ENCODE measurements at places on chromosomes 1 and 21.

- peak; percentile 35 for DNase-seq
Observed at GRCh38 chr1:182910143-182910542, 42.8 kb downstream of the SHCBP1L start.

GRCh38 chr1:173478094-173478674 lies 1.0 kb downstream of the PRDX6 start:
- no peak for DNase-seq

DNA sequence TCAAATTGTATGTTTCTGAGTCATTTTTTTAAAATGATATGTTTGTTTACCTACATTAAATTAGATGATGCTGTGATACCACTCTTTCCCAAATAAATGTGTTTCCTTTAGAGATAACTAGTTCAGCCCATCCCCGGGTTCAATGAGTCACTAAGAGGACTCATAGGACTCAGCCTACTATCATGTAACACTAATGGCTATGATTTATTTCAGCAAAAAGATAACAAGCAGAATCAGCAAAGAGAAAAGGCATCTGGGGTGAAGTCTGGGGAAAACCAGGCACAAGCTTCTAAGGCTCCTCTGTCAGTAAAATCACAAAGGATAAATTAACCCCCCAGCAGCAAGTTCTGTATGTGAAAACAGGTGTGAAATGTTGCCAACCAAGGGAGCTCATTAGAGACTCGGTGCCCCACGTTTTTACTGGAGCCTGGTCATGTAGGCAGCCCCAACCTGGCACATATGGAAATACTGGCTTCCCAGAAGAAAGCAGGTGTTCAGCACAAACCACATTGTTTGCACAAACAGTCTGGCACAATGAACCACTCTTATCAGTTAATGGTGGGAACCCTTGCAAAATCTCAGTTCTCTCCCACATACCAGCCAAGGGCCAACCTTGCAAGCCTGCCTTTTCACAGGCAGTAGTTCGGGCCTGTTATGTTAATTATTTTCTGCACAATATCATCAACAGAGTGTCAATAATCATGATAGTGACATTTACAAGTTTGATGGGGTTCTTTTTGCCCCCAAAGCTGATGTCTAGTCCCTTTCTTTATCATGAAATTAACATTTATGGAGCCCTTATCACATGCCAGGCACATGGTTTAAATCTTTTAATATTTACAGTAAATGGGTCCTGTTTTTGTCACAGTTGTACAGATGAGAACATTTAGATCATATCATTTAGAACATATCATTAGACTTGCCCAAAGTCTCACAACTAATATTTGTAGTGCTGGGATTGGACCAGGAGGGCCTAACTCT lies 23.1 kb upstream of the CNN3 start:
- DNase-seq: no peak

GRCh38 chr1:19087737-19088594 lies 122.1 kb downstream of the UBR4 start:
- DNase-seq: no peak

GRCh38 chr1:175154629-175155472 lies 37.7 kb downstream of the KIAA0040 start:
- DNase-seq: peak; percentile 77

DNA sequence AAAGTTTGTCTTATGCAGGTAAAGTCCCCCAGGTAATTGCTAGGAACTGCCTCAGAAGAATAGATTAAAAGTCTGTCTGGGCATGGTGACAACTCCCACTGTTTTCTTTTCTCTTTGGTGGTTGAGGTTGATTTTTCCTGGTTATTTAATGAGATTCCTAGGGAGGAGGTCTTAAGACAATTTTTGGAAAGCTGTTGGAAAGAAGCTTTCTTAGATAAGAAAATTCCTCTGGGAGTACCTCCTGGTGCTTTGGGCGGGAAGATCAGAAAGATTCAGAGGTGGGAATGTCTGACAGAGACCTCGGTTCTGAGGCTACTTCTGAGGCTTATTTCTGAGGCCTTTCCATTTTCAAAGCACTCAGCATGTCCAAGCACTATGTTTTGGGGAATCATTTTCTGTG lies 25.0 kb upstream of the IVNS1ABP start:
- no peak for DNase-seq

GRCh38 chr1:209652873-209653401 lies 712 bp upstream of the LAMB3 start:
- peak; percentile 72 for DNase-seq

- DNase-seq: no peak
Observed at GRCh38 chr1:225522588-225523262, 94.9 kb upstream of the LBR start.

GRCh38 chr21:34696121-34696520 lies 27.3 kb downstream of the CLIC6 start:
- no peak for DNase-seq

- no peak for DNase-seq
Observed at GRCh38 chr1:64865105-64865757, 101.1 kb downstream of the JAK1 start.

DNA sequence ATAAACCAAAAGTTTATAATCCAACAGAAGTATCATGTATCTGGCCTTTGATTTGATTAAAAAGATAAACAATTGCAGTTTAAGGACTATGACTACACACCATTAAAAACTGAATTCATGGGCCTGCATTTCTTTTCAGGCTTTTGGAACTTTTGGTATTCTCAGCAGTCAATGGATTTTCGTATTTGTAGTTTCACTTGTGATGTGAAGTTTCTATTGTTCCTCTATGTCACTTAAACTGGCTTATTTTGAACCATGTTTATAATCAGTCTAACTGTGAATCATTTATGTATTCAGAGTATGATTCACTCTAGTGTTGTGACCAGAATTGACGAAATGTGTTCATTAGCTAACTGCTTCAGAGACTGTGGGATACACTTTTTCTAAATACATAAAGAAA lies 132.9 kb downstream of the COQ8A start:
- DNase-seq: no peak

DNA sequence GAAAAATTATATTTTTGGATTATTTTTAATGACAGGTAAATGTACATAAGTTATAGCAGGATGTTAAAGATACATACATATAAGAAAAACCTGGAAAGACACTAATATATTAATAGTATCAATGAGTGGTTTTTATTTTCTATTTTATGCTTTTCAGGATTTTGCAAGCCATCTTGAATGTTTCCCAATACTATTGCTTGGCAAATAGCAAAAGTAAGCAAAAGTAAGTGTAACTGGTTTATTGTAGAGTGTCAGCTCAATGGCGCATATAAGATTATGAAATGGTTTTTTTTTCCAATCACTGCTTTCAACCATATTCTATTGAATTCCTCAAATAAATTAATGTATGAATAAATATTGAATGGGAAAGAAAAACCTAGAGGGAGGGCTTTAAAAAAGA lies 36.4 kb downstream of the ZNF684 start:
- DNase-seq: no peak

DNA sequence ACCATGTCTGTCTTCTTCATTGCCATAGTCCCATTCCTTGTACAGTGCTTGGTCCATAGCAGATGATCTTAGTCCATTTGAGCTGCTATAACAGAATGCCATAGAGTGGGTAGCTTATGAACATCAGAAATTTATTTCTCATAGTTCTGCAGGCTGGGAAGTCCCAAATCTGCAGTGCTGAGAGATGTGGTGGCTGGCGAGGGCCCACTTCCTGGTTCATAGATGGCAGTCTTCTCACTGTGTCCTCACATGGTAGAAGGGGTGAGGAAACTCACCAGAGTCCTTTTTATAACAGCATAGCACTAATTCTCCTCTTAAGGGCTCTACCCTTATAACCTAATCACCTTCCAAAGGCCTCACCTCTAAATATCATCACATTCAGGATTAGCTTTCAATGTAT lies 23.1 kb upstream of the RAP1A start:
- DNase-seq: no peak

DNA sequence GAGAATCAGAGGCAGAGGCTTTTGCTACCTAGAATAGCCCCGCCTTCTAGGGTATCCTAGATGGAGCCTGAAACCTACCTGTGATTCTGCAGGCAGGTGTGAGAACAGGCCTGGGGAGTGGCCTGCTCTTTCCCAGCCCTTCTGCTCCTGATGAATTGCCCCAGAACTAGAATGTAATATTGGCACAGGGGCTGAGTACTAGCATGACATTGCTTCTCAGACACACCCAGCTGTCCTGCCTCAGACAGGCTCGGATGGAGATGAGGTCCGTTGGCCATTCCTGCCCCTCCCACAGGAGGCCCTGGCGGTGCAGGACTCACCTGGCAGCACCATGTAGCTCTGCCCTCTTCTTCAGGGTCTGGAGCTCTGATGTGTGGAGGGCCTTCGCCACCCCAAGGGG lies 237.6 kb downstream of the GRIK3 start:
- DNase-seq: no peak

DNA sequence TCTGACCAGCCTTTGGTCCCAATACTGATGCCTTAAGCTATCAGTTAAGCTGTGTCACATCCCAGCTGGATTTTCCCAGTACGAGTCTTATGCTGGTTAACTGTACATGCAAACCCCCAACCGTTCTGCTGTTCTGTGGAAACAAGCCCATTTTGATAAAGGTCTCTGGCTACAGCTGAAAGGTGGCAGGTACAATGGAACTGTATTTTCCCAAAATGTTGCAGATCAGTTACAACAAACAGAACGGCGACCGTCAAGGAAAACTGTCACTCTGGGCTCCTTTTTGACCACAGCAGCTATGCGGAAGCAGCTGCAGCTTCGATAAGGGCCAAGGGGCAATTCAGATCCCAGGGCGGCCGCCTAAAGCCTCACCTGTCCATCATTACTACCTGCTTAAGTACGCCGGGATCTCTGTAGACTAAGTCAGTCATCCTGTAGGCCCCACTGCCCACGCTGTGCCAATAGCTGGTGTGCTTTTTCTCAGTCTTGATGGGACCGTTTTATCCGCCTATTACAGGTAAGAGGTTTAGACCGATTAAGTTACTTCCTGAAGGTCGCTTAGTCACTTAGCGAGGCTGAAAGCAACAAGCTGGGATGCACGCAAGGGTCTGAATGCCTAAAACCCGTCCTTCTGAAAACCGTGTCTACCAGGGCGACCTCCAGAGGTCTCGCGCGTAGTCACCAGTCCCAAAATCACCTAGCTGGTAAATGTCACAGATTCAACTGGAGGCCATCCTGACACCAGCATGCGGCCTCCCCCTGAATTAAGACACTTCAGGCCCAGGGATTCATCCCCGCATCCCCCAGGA lies 11.1 kb upstream of the RAB42 start:
- peak; percentile 37 for DNase-seq

DNA sequence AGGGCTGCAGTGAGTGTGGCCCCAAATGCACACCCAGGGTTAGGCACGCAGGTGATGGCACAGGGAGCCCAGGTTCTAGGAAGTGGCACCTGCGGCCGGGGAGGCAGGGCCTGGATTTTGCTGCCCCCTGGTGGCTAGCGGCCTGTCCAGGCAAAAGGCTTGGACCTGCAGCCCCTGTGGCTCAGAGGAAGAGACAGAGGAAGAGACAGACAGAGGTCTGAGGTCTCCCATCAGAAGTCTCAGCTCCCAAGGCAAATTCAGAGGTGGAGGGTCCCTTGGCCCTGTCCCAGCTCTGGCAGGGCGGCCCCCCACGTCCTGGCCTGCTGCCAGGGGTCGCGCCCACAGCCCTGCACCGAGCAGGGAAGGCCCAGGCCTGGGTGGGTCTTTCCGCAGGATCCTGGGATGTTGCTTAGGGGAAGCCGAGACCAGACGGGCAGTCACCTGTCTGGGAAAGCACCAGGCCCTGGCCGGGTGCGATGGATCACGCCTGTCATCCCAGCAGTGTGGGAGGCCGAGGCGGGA lies 8.0 kb upstream of the TNFRSF14 start:
- peak; percentile 87 for DNase-seq

- peak; percentile 33 for DNase-seq
Observed at GRCh38 chr1:9822897-9823692, 670 bp downstream of the CLSTN1 start.

GRCh38 chr1:31238986-31239613 lies 587 bp downstream of the NKAIN1 start:
- peak; percentile 55 for DNase-seq

GRCh38 chr1:107926436-107927080 lies 38.4 kb downstream of the VAV3 start:
- no peak for DNase-seq

DNA sequence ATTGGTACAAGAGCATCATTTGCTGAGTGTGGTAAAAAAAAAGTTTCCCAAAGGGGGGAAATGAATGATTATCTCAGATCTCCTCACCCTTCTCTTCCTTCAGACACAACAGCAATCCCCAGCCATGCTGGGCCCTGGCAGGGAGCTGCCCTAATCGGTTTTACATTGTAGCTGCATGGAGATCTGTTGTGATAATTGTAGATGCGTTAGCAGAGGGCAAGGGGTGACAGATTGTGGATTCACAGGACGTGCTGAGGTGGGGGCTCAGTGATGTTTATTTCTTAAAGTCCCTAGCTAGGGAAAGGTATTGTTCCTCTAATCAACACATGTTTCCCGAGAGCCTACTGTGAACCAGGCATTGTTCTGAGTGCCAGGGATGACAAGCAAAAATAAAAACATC lies 304.1 kb downstream of the PBX1 start:
- DNase-seq: no peak

- no peak for DNase-seq
Observed at GRCh38 chr1:41844255-41844654, 74.5 kb downstream of the HIVEP3 start.

GRCh38 chr1:44218503-44219300 lies 5.4 kb downstream of the DMAP1 start:
- no peak for DNase-seq

GRCh38 chr1:202154766-202155477 lies 5.5 kb downstream of the PTPN7 start:
- peak; percentile 74 for DNase-seq

DNA sequence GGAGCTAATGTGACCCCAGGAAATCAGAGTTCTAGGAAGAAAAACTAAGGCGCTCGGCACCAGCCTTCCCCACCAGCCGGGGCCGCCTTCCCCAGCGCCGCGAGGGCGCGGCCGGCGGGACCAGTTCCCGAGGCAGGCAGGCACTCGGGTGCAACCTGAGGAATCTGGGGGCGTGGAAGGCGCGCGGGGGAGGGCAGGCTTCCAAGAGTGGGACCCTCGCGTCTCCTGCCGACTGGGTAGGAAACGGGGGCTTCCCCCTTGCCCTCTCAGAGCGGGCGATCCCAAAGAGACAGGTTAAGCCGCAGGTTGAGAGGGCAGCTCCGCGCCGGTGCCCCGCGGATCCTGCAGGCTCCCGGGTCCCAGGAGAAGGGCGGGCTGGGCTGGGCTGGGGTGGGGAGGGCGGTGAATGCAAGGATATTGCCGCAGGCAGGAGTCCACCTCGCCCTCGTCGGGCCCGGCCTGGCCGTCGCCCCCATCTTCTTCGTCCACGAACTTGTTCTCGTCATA lies 431 bp downstream of the ARPC5 start:
- peak; percentile 45 for DNase-seq

- no peak for DNase-seq
Observed at GRCh38 chr1:220391491-220391890, 119.2 kb upstream of the RAB3GAP2 start.

DNA sequence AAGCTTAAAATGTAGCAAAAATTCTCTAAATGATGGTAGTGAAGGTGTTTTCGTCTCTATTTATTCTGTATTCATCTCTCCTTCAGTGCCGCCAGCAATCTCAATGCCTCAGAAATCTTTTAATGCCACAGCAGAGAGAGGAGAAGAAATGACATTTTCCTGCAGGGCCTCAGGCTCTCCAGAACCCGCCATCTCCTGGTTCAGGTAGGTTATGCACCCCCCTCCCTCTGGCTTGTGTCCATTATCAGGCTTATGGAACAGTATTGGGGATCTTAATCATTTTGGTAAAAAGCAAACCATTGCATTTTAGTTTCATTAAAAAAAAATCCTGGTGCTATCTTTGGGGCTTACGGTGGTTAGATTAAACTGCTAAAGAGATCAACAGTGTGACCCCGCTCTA lies 326.1 kb downstream of the NCAM2 start:
- peak; percentile 17 for DNase-seq

- no peak for DNase-seq
Observed at GRCh38 chr21:23401278-23401677, 2206.0 kb downstream of the MRPL39 start.

GRCh38 chr1:58143972-58144697 lies 402.4 kb downstream of the OMA1 start:
- no peak for DNase-seq

Data from WTC11 (cell line).